ENCODE measurements at places on chromosomes 16 and 17.

DNA sequence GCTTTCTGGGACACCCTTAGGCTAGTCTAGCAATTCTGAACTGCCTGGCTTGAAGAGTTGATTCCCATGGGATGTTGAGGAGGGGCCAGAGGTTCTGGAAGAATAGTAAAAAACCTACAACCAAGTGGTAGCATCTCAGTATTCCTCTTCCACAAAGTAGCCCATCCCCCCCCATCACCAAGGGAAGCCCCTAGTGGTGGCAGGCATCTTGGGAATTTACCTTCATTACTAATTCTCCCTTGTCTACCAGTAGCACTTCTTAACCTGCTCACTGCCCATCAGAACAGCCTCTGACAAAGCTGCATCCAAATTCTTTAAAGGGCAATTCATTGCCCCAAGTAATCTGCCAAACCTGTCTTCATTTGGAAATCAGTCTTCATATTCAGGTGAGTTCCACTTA lies 12.8 kb upstream of the RAB11FIP4 start:
- no peak for DNase-seq

DNA sequence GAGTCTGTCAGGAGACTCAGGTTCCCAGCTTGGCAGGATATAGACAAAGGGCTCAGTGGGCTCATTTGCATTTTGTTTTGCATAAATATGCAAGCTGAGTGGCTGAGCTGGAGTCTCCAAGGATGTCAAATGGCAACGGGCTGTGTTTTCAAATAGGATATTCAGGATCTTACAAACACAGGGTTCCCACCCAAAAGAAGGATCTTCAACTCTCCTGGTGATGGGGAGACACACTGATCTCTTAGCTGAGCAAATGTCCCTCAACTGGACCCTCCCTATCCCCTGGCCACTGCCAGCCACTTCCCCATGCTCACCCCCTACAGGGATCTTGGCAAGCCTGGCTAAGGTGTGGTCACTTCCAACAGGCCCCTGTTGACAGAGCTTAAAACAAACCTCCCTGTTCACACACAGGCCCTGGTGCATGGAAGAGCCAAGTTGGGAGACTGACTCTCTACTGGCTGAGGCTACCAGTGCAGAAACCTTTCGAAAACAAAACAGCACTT lies 61.6 kb downstream of the SOX9 start:
- DNase-seq = no peak

GRCh38 chr16:12330946-12331345 lies 354.4 kb downstream of the SNX29 start:
- no peak for DNase-seq

- peak; percentile 71 for DNase-seq
Measured at GRCh38 chr17:73334771-73335513, 23.1 kb upstream of the CDC42EP4 start.

GRCh38 chr16:58094791-58095574 lies 34.2 kb downstream of the CFAP20 start:
- no peak for DNase-seq

DNA sequence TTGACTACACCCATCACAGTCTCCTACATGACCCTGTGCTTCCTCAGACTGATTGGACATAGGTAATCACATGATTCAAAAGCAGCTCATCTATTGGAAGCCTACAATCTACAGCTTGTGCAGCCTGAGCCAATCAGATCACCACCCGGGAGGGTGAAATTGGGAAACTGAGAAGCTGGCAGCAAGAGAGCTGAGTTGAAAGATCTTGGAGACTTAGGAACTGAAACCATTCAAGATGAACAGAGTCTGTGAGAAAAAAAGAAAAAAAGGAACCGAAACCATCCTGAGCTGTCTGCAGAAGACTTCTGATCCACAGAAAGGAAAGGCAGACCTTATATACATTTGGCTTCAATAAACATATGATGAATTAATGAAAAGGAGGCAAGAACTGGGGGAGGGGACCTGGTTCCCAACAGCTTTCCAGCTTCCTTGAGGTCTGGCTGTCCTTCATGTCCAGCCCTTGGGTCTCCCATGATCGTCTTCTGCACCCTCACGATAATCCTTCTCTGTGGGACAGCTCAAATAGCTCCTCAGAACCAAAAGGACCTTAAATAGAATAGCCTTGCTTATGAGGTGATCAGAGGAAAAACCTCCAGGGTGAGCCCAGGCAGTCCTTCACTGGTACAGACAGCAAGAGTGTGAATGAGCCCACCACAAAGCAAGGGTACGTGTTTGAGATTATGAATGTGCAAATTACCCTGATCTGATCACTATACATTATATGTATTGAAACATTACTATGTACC lies 32.6 kb downstream of the PLXDC1 start:
- no peak for DNase-seq

- DNase-seq = no peak
Measured at GRCh38 chr16:79329166-79329521, 271.4 kb downstream of the MAF start.

DNA sequence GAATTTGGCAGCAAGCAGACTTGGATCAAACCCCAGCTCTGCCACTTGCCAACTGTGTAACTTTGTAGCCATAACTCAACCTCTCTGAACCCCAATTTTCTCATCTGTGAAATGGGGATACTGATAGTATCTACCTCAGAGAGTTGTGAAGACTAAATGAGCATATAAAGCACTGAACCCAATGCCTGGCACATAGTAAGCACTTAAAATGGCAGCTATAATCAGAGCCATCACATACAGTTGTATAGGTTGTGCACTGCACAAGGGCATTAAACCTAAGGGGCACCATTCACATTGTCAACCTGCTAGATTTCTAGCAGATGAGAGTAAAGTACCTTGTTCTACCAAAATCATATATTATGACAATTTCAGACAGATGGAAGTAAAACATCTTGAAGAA lies 10.6 kb upstream of the CPNE2 start:
- DNase-seq = no peak

DNA sequence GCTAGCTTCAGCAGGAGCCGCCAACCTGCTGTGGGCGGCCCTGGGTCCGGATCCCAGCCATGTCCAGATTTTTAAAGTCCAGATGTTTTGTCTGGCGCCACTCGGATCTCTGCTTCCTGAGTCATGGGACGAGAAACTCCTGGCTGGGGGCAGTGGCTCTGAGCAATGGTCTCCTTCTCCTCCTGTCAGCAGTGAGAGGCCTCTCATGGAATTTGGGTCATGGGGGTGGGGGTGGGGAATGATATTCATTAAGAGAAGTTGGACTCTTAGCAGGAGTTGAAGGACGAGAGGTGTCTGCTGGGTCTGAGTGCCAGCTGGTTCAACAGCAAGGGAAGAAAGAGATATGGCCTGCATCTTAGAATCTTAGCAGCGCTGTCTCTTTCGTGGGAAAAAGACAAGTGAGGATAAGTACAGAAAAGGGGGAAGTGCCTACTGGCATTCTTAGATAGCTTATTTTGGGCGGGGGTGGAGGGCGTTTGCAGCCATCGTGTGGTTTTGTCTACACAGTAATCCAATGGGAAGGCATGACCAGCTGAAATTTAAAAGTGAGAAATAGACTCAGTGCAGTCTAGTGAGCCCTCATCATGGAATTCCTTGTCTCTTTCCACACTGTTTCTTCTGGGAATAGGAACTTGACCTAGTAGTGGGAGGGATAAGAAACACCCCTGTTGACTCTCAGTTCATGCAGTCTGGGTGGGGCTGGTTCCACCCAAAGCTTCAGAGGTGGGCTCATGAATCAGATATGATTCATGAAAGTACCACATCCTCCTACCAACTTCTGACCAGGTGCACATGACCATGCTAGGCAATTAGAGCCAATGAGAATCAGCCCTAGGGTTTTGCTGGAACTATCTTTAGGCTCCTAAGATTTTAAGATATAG lies 80.5 kb downstream of the MYH13 start:
- DNase-seq = no peak

GRCh38 chr16:4826980-4827379 lies 20.1 kb downstream of the GLYR1 start:
- DNase-seq = no peak

- peak; percentile 52 for DNase-seq
Measured at GRCh38 chr17:71361656-71362450, 759.0 kb upstream of the SOX9 start.

DNA sequence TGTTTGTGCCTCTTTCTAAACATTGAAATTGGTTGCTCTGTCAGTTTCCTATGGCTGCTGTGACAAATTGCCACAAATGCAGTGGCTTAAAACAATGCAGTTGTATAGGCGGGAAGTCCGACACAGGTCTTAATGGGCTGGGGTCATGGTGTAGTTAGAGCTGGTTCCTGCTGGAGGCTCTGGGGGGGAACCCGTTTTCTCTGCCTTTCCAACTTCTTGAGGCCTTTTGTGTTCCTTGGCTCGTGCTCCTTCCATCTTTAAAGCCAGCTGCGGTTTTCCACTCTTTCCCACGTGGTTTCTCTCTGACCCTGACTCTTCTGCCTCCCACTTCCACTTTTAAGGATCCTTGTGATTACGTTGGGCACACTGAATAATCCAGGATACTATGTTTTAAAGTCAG lies 12.5 kb downstream of the EPN2 start:
- DNase-seq = no peak

DNA sequence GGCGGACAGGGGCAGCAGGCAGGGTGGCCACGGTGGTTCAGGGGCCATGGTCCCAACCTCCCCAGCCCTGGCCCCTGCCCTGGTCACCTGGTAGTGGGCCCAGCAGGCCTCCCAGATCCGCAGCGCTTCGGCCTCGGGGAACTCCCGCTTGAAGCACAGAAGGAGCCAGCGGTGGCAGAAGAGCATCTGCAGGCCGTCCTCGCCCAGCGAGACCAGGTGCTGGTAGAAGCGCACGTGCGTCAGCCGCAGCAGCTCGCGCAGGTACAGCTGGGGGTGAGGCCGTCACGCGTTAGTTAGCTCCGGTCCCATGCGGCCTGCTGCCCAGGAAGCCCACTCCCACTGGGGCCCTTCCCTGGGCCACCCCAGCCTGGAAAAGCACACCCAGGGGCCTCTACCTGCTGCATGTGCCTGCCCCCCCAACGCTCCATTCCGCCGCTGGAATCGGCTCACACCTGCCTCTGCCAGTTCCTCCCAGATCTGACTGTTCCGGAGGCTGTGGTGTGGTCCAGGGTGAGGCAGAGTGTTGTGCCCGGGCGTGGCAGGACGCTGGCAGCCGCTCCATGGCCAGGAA lies 90.8 kb downstream of the TBC1D16 start:
- no peak for DNase-seq

DNA sequence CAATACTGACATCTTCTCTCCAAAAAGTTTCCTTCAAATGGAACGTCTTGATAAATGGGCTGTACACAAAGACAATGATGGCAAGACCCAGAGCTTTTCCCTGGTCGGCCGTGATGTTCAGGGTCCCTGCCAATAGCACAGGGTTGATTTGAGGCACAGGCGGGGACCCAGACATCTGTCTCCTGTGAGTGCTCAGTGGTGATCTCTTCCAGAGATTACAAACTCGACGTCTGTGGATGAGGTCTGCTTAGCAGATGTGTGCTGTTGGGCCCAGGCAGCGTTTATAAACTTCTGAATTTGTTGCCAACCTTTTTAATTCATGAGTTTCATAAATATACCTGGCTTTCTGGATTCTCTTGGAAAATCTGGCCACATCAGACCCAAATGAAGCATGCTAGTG lies 14.9 kb downstream of the CPPED1 start:
- no peak for DNase-seq

- DNase-seq = no peak
Measured at GRCh38 chr17:3636908-3637373, 381 bp downstream of the CTNS start.

DNA sequence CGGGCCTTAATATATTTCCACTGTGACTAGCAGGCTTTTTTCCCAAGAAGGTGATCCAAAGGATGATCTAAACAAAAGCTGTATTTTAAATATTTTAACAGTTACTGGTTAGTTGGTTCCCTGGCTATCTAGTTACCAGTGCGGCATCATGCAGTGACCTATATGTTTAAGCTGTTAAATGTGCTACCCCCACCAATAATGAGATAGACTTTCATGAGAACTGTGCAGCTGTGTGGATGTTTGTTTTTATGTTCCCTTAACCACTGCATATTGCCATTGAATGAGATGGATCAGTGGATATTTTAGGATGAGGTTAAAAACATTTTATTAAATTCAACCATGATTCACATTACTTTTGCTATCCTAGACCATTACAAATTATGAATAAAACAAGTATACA lies 16.9 kb downstream of the ERN1 start:
- DNase-seq = no peak

DNA sequence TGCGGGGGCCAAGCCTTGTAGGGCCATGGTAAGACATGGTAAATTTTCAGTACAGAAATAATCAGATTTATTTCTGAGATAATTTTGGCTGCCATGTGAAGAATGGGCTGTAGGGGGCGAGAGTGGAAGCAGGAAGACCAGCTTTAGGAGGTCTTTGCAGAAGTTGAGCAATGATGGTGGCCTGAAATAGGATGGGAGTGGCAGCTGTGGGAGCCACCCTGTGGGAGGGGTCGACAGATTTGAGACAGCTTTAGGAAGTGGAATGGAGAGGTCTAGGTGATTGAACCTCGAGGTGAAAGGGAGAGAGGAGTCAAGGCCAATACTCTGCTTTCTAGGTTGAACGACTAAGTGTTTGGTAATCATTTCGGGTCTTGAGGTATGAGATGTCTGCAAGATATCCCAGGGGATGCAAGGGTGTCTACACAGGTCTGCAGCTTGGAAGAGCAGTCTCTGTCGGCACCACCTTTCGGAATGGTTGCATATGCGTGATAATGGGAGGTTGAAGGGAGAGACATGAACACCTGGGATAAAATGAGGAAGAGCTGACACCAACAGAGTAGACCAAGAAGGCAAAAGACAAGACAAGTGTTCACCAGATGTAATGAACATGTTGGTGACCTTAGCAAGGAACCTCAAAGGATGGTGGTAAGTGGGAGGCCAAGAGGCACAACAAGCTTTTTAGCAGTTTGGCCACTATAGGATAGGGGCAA lies 4.2 kb upstream of the ATXN7L3 start:
- peak; percentile 37 for DNase-seq

- DNase-seq = no peak
Measured at GRCh38 chr16:81693041-81693743, 85.9 kb upstream of the PLCG2 start.

GRCh38 chr17:1834380-1835149 lies 4.8 kb downstream of the RPA1 start:
- DNase-seq = no peak

DNA sequence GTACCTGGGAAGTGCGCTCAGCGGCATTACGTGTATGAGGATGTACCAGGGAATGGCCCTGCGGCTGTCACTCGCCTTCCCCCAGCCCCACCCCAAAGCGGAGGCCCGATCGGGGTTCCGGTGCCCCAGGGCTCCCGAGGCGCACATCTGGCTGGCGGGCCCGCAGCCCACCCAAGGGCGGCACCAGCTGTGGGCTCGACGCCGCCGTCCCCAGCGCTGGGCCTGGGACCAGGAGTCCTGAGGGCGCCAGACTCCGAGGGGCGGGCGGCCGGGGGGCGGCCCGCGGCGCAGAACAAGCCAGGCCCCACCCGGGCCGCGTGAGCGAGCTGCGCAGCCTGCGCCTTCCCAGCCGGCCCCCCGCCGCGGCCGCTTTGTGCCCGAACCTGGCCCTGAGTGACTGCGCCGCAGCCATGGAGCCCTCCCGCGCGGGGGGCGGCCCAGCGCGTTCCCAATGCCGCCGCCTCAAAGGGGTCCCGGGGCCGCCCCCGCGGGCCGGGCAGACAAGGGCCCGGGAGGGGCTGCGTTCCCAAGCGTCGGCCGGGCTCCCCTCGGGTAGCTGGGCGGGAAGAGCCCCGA lies 17.4 kb downstream of the ZNF423 start:
- no peak for DNase-seq

Measured in epithelial cell of esophagus (primary cell).